ENCODE measurements at places on chromosomes 3 and 15.

DNA sequence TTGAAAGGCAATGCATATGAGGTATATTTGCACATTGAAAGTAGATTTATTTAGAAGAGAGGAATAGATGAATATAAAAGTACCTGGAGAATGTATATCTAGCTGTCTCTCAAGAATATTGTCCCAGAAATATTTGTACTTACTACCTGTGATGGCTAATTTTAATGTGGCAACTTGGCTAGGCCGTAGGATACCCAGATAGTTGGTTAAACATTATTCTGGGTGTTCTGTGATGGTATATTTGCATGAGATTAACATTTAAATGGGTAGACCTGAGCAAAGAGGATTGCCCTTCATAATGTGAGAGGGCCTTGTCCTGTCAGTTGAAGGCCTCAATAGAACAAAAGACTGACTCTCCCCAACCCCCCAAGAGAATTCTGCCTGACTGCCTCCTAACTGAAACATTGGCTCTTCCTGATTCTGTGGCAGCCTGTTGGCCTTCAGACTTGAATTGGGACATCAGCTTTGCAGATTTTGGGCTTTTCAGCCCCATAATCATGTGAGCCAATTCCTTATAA is 69.4 kb upstream of the FILIP1L start:
- DNase-seq, result no peak

- no peak for DNase-seq
Measured at GRCh38 chr15:89198934-89199333, 22.4 kb downstream of the RLBP1 start.

DNA sequence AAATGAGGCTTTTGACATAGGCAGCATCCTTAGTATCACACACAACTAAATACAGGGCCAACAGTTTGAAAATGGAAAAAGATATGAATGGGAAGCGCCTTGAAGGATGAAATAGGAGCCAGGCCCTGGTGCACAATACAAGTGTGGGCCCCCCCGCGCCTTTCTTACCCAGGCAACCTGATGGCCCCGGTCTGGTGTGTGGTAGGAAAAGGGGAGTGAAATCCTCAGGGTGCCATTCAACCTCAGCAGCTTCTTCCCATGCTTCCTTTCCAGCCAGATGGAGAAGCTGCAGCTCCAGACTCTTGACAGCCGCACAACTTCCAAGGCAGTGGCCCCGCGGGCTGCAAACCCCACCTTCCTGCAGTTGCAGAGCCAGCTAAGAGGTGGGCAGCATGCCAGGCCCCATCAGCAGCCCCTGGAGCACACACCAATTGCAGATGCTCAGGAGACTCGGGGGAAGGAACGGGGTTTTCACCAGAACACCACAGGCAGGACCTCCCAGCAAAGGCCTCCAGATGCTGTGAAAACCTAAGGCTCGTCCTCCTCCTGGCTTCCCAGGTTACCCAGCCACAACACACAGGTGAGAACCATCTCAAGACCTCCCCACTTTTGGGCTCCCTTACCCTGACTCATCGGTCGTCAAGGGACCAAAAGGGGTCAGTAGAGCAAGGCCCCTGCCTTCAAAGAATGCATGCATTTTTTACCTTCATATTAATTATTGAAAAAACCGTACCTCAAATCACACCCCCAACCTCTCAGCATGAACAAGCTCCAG is 101.6 kb downstream of the CPN2 start:
- DNase-seq, result no peak

DNA sequence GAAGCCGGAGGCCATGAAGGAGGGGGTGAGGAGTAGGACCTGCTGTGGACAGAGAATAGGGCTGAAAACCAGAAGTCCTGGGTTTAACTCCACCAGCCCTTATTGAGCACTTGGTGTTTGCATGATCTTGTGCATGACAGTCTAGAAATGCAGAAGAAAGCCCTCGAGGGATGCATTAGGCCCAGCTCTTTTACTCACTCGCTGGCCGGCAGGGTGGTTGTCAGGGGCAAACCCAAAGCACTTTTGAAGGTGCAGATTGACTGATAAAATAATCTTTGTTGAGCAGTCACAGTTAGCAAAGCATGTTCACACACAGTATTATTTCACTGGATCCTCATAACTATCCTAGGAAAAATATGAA is 55.3 kb downstream of the CORO2B start:
- no peak for DNase-seq

DNA sequence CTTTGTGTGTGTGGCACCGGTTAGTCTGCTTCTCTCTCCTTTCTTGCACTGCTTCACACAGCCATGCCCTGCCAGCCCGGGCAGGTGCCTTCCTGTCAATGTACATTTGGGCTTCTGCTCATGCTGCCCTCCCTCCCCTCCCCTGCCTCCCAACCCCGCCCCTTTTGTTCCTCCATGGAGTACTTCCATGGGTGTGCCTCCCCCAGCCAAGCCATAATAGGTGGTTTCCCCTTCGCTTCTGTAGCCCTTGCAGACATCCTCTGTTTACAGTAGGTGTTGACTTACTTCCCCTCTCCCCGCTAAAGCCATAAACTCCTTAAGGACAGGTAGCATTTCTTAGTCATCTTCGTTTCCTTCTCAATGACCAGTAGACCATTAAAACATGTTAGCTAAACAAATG is 31.8 kb upstream of the CRTC3 start:
- DNase-seq, result no peak

- DNase-seq, result no peak
Measured at GRCh38 chr15:72372361-72372760, 3.5 kb downstream of the HEXA start.

GRCh38 chr3:50674349-50675178 is at the start of gene DOCK3:
Gene DOCK3 (plus strand): TSS chr3:50674927. CDS start chr3:50675264, 337 bp downstream.
- peak; percentile 56 for DNase-seq

GRCh38 chr3:32945136-32945535 is 6.3 kb upstream of the CCR4 start:
- DNase-seq, result no peak

GRCh38 chr3:39519554-39520288 is 52.2 kb downstream of the MOBP start:
- no peak for DNase-seq

DNA sequence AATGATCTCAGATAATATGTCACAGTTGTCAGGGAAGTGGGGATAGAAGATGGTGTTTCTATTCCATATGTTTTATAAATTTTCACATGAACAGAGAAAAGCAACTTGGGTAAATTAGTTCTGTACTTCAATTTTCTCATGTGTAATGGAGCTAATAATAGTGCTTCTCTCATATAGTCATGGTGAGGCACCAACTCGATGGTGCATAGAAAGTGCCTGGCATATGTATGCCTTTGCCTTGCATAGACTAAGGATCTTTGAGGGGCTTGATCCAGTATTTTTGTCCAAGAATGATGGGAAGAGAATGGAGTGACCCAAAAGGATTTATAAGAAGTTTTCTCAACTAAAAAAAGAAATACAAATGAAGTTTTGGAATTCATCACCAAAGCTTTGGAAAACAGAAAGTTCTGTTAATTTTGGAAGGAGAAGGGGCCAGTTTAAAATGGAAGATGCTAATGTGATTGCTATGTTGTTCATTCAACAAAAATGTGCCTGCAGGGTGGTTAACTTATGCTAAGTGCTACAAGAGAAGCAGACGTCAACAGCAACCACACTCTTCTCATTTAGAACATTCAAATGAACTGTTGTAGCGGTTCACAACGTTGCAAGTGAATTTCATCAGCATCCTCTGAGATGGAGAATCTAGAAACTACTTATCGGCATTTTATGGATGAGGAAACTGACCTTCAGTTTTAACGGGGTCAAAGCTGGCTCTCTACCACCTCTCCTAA is 86.1 kb downstream of the RTP4 start:
- DNase-seq, result no peak

DNA sequence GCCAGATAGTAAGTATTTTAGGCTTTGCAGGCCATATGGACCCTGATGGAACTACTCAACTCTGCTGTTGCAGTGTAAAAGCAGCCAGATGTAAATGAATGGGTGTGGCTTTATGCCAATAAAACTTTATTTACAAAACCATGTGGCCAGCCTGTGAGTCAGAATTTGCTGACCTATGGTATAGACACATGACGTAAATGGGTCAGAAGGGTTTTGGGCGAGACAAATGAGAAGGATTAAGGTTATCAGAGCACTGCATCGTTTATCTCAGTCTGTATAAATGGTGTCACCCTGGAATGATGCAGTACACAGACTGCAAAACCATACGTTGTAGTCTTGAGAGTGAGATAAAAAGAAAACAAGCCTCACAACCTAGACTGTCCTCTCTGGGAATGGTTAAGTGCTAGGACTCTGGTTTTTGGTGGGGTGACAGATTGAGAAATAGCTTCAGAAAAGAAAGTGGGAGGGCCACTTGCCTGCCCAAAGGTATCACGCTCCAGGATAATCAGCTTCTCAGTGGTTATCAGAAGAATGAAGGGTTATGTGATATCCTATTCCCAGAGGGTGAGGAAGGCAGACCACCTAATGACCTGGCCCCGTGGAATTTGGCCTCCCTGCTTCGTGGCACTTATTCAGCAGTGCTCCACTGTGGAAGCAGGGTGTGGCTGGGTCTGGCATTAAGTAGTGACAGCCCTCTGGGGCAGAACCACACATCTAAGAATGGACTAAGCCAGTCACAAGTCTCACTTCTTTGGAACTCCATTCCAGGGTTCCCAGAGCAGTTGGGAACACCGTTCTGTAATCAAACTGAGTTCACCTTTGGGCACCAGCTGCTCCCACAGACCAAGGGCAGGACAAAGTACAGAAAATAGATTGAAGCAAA is 46.1 kb downstream of the ABHD5 start:
- no peak for DNase-seq

GRCh38 chr3:126445506-126445905 is 30.2 kb downstream of the ZXDC start:
- DNase-seq, result no peak

DNA sequence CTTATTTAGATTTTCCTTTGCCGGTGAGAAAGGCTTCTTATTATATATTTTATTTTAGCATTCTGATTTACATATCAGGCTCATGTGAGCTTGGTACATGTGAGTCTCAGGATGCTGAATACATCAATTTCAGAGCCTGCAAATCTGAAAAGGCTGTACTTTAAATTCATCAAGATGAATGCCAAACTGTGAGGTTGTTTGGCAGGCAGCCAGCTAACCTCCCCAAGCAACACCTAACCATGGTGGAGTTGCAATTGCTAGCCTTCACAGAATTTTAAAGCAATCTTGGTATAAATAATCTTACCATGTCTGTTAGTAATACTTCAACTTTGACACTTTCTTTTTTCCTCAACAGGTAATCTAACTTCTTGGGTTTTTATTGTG is 252.5 kb downstream of the CDIN1 start:
- DNase-seq, result no peak

DNA sequence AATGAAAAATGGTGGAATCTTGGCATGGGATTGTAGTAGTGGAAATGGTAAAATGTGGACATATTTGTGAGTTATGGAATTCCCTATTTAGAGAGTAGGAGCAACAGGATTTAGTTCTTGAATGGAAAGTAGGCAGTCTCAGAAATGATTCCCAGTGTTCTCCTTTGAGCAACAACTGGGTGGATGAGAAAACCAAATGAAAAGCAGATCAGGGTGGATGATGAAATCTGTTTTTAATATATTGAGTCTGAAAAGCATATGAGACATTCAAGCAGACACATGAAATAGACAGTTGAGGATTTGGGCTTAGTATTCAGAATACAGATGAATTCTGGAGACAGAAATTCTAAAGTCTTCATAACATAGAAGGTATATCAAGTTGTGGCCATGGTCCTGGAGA is 451.3 kb downstream of the LPP start:
- no peak for DNase-seq

DNA sequence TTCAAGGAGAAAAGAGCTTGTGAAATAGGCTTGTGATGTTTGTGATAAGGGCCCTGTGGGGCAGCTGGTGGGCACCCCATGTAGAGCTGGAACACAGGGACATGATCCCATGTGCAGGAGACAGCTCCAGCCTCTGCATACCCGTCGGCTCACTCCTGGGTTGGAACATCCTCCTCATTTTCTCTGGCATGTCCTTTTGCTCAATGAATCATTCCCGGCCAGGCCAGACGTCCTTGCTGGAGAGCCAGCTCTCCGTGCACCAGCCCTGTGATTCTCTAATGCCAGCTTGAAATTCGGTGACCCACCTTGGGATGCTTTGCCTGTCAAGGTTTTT is 77.3 kb downstream of the SMAD3 start:
- no peak for DNase-seq

DNA sequence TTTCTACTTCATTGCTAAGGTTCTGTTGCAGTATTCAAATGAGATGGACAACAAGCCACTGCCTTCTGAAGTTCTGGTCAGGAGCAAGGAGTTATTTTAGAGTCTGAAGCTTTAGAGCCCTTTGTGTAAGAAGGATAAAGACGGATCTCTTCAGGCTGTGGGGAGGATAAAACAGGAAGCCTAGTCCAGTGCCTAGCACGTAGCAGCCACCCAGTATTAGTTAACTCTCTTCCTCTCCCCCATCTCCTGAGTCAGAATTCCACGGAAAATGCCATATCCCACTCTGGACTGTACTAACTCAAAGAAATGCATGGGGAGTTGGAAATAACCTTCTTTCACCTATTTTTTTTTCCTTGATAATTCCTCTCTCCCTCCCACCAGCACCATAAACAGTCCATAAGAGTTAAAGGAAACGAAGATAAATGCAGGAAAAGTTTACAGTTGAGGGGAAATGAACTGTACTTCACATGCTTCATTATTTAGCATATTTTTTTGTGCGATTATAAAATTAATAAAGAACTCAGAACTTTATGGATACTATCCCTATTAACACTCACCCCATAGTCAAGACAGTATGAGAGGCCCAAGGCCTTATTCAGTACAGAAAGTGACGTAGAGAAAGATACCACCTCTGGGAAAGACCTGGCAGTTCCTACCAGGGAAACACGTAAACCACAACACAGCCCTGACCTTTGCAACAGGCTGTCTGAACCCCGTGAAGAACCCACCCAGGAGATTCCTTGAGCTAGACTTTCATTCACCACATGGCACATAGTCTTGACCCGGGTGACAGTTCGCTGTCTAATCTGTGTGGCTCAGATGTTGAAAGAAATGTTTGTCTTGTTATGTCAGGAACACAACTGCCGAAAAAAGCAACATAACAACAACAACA is 9.2 kb downstream of the IGF2BP2 start:
- no peak for DNase-seq

DNA sequence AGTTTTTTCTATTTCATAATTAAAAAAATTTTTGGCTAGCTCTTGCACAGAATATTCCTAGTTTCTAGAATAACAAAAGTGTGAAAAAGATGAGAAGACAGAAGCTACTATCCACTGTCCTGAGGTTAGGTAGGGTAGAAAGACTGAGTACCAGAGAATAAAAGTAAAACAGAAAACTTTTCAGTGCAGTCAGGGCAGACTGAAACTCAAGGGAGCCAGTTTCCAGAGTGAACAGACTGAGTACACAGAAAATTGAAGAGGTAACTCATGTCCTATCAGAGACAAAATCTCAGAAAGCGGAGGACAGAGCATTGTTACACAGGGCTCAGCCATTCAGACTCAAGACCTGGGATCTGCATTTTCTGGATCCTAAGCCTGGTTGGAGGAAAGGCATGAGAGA is 8.8 kb upstream of the FBXO40 start:
- no peak for DNase-seq

GRCh38 chr3:73592154-73593144 is 32.3 kb downstream of the PDZRN3 start:
- no peak for DNase-seq

GRCh38 chr15:27201425-27201824 is 230.4 kb downstream of the GABRG3 start:
- no peak for DNase-seq

- no peak for DNase-seq
Measured at GRCh38 chr15:73873889-73874511, 636 bp downstream of the TBC1D21 start.

GRCh38 chr3:172606021-172606420 is 82.8 kb upstream of the TNFSF10 start:
- DNase-seq, result no peak
